Purkinje cell (primary cell): ENCODE measurements at places on chromosomes 1 and 21. TPM values are rescaled to one million over a fixed set of nuclear protein-coding genes. Genes with fewer than 3 reads are reported as not detected.

Gene VPS45
- 76.2 and 84.4 TPM in 2 replicates for polyA plus RNA-seq

Gene ADAR
- 19.5 and 25.8 TPM in 2 replicates for polyA plus RNA-seq

Gene OR1C1
- polyA plus RNA-seq = not detected in 2 replicates

Gene GPR3
- polyA plus RNA-seq = 0.14 and 0.19 TPM in 2 replicates
